ENCODE measurements at places on chromosomes 1 and 21.

DNA sequence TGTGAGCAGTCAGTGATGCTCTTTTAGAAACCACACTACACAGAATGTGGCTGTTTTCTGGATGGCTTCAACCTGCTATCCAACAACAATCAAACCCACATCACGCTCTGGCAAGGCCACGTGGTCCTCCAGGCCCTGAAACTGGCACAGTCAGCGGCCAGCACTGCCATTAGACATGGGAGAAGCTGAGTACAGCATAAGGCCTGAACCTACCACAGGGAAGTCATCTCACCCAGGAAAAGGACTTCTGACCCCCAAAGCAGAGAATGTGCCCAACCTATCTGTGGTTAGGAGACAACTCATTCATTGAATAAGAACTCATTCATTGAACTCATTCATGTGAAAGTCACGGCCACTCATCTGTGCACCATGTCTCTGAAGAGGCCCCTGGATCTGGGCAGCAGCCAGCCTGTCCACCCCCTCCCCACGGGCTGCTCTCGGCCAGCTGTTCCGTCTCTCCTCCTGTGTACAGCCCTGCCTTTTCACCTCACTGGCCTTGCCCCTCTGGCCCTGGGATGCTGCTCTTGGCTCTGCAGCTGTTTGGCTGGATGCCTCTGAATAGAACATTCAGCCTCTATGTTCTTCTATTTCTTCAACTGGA, 41.1 kb downstream of the C1orf198 start:
- peak; percentile 65 for DNase-seq

DNA sequence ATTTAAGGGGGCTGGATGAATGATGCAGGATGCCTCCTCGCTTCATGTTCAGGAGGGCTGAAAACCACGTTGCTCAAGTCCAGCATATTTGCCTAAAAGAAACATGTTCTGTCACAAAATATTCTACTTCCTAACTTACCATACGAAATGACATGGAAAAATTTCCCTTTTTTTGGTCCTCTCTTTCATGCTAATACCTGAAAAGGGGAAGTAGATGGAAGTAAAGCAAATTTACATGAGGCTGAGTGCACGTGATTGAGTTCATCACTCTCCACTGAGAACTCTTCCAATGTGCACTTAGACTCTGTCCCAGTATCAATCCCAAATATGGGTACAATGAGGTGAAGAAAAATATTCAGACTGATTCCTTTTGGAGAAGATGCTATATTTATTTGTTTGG, 23.0 kb downstream of the XCL2 start:
- DNase-seq, result no peak

DNA sequence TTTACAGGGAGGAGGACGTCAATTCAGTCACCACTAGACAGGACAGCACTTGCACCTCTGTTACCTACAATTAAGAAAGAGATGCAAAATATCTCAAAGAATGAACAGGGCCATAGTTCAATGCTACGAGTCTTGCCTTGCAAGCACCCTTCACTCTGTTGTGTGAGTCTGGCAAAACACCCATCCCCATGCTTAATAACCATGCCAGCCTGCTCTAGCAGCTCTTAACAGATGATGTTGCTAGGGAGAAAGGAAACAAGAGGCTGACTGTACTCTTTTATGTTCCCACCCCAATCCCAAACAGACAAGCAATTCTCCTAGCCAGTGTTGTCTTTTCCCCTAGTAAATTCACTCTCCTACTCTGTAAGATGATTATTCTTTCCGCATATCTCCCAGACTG, 5.3 kb downstream of the CBR1 start:
- DNase-seq, result peak; percentile 56

DNA sequence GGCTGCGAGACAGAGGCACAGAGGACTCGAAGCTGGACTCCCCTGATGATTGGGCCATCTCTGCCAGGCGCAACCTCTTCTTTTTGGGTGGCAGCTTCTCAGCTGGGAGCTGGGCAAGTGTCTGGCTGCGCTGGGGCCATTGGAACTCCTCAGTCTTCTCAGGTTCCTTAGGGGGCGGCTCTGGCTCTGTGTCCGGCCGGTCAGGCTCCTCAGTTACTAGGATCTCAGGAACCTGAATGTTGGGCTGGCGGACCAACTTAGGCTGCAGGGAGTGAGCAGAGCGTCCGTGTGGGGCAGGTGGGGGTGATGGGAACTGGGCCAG, 97.5 kb upstream of the EDN2 start:
- no peak for DNase-seq

- peak; percentile 39 for DNase-seq
Measured at GRCh38 chr1:111738436-111739193, 580 bp downstream of the INKA2 start.

DNA sequence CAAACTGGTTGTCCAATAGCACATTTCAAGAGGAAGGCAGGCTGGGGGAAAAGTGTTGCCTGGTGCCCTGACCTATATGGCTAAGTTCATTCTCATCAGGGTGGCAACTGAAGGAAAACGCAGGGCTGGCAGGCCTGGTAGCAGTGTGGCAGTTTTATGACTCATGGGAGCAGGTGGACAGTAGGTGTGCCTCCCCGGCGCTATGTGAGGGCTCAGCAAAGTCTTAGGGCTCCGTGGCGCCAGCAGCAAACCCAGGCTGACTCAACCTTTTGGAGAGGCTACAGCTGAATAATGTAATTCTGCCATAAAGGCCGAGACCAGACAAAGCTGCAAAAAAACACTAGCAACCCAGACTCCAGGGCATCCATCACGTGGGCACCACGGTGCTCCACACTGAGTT, 23.6 kb downstream of the GADD45A start:
- DNase-seq, result no peak

- DNase-seq, result no peak
Measured at GRCh38 chr21:32467291-32467690, 54.8 kb downstream of the EVA1C start.

DNA sequence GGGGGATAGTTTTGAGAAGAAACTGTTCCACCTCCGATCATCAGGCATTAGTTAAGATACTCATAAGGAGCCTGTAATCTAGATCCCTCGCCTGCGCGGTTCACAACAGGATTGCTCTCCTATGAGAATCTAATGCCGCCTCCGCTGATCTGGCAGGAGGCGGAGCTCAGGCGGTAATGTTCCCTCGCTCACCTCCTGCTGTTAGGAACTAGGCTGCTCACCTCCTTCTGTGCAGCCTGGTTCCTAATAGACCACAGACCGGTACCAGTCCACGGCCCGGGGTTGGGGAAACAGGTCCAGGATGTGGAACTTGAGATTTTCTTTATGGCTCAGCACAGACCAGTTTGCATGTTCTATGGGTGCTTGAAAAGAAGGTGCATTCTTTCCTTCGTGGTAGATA, 27.2 kb upstream of the FAM3B start:
- DNase-seq, result no peak

- DNase-seq, result no peak
Measured at GRCh38 chr1:109482791-109483671, 674 bp upstream of the ATXN7L2 start.

DNA sequence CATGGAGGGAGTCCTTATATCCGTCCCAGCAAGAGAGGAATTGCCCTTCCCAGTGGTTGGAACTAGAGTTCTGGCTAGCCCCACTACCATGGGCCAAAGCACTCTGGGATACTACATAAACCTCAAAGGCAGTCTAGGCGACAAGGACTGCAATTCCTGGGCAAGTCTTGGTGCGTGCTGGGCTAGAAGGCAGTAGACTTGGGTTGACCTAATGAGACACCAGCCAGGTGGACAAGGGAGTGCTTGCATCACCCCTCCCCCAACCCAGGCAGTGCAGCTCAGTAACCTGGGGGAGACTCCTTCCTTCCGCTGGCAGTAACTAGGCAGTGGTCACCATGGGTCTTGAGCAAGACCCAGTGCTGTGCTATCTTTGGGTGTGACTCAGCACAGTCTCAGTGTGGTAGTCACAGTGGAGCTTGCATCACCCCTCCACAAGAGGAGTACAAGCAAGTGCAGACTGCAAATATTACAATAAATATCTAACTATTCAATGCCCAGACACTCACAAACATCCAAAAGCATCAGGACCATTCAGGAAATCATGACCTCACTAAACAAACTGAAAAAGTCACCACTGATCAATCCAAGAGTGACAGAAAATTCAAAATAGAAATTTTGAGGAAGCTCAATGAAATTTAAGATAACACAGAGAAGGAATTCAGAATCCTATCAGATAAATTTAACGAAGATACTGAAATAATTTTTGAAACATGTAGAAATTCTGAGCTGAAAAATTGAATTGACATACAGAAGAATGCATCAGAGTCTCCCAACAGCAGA, 84.7 kb upstream of the LYPLAL1 start:
- DNase-seq, result no peak

- no peak for DNase-seq
Measured at GRCh38 chr1:36115931-36116330, 9.1 kb downstream of the COL8A2 start.

- no peak for DNase-seq
Measured at GRCh38 chr1:17857996-17858395, 102.9 kb downstream of the ACTL8 start.

DNA sequence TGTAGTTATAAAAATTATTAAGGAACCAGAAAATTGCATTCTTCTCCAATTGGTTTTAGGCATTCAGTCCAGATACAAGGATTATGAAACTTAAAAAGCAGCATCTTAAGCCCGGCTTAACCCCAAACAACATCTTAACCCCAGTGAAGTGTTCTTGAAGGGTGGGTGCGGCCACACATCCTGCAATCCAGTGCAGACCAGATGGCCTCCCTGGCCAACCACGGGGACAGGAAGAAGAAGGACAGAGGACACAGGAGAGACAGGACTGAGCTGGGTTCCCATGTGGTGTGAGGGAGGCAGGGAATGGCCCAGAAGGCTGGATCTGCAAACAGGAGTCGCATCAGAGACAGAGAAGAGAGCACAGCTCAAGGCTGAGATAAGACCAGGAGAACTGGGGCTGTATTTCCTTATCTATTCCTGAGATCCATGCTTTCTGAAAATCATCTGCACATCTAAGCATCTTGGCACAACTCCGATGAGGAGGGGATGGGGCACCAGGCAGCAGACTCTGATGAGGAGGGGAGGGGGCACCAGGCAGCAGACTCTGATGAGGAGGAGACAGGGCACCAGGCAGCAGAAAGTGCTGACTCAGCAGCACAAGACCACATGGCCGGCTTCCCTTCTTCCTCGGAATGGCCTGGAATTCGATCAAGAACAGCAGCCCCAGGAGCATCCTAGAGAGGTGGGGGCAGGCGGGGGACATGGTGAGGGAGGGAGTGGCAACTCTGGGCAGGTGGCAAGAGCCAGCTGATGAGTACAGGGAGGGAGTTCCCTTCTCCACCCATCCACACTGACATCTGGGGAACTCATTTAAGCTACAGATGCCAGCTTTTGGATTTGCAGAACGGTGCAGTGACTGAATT, 26.6 kb downstream of the ABCG1 start:
- DNase-seq, result no peak

- no peak for DNase-seq
Measured at GRCh38 chr1:229031481-229032341, 239.2 kb upstream of the RAB4A start.

DNA sequence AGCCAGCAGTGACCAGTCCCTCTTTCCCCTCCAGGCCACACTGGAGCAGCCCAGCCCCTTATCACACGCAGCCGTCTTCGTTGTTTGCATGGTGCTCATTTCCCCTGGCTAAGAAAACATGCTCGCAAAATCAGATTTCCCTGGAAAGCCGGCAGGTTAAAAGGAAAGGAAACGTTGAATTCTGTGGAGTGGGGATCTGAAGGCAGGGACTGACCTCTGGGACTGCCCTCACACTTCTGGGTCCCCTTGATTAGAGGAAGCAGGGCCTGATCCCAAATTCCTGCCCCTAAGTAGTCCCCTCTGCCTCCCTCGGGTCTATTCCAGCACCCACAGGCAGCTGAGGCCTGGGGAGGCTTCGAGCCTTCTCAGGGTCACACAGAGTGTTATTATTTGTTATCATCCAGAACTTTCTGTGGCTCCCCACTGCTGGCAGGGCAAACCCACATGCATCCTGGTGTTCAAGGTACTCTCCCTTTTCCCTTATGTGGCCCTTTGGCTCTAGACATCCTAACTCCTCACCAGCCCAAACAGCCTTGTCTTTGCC, 125.2 kb upstream of the ZBTB40 start:
- DNase-seq, result no peak

DNA sequence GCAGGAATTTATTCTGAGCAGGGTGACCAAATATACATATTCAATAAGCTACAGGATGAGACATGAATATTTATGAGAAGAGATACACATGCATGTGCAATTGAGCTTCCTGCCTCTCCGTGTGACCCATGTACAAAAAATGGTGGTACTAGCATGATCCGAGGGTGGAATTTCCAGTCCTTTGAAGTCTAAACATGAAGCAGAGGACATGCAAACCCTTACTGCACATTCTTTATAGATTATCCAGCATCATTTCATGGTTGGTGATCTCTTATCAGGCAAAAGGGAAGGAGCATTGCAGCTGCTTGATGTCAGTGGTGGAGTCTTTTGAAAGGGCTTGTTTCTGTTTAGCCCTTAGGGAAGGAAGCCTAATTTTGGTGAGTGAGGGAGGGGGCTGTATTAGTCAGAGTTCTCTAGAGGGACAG, 448.6 kb downstream of the SETD4 start:
- no peak for DNase-seq

Data from substantia nigra (tissue), 51 donors.